ENCODE measurements at places on chromosomes 7 and 10. TPM values are rescaled to one million over a fixed set of nuclear protein-coding genes. Genes with fewer than 3 reads are reported as not detected.

GRCh38 chr7:117044664-117045063 is 91.4 kb downstream of the ST7 start:
- DNase-seq: no peak

- no peak for DNase-seq
These were observed 125.1 kb downstream of the TFPI2 start for GRCh38 chr7:93765475-93765874.

DNA sequence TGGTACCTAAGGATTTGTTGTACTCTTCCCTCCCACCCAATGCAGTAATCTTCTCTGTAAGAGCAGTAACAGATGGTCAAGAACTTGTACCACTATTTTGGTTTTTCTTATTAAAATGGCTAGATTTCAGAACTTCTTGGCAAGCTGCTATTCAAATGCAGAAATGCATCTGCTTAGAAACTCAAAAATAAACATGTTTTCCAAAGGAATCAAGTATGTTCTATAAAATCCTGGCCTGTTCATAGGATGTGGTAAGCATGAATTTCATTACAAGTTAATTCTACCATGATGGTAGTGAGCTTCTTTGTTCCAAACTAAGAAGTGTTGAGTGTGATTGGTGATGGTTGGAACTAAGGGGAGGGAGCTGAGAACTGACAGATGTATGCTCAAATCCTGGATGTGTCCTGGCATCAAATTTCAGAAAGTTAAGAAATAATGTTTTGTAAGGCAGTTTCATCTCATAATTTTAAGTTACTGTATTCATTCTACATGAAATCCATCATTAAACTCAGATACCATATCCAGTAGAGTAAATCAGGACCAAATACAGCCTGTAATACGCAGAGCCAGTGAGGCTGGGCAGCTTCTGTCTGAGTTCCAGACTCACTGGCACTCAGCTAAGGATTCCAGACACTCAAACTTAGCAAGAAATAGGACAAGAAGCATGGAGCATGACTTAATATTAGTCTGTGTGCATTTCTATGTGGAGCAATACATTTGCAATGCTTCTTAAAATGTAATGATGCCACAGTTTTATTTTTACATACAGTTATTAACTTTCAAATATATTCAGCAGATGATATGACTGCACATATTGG is 119.6 kb downstream of the TES start:
- DNase-seq: no peak

- no peak for DNase-seq
These were observed 113.6 kb upstream of the AMPH start for GRCh38 chr7:38744746-38745145.

- DNase-seq: no peak
These were observed 219.0 kb upstream of the NRG3 start for GRCh38 chr10:81655986-81656385.

- DNase-seq: no peak
These were observed 133.7 kb downstream of the PTPRZ1 start for GRCh38 chr7:122006687-122007086.

- no peak for DNase-seq
These were observed 357.8 kb upstream of the C7orf33 start for GRCh38 chr7:148232784-148233183.

DNA sequence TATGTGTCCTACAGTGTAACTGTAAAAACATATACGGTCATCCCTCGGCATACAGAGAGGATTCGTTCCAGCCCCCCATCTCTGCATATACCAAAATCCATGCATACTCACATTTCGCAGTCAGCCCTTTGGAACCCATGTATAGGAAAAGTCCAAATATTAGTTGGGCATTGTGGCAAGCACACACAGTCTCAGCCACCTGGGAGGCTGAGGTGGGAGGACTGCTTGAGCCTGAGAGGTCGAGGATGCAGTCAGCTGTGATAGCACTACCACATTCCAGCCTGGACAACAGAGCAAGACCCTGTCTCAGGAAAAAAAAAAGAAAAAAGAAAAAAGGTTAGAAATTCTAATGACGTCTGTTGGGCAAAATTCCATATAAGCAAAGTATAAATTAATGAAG is 29.1 kb downstream of the MDH2 start:
- DNase-seq: no peak

DNA sequence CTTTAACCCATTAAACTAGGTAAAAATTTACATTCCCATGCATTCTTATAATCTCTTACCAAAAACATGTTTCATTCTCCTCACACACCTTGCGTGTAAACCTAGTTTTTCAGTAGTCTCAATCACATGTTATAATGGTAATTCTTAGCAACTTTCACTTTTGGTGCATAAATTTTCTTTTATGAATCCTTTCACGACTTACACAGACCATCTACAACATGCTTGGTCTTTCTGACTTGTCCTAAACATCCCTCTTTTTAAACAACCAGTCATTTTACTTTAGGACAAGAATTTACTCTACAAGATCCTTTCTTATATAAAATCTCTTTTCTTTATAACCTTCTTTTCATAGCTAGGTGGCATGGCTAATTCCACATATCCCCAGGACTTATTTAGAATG is 25.8 kb downstream of the FBXL13 start:
- DNase-seq: no peak

DNA sequence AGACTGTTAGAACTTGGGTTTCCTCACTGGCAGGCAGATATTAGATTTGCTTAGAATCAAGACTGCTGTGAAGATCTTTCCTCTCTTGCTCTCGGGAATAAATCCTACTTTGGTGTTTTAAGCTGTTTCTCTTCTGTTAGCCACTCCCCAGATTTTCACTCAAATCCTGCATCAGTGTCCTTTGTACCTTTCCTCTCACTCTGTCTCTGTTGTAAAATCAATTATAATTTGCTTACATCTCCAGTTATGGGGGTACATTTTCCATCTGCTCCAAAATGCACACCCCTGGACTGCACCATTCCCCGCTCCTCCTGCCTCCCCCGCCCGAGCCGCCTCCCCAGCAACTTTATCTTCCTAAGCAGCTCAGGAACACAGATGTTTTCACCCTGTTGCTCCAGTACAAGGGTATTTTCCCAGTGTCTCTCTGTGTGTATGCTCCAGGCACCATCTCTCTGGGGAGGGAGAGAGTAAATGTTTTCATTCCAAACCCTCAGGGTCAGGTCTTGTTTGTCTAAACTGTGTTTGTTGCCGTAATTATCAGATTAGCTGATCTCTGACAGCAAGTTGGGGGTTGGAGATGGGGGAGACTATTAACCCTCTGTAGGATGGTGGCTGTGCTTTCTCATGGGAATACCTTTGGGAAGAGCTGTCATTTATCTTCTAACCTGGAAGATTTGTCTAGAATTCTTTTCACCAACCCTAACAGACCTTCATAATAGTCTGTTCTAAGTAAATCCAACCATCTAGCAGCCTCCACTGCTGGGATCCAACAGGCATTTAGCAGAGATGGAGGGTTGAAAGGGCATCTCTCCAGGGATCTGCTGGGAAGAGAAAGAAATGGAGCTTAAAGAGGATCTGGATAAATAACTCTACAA is 20.4 kb upstream of the GOT1 start:
- no peak for DNase-seq

GRCh38 chr7:21059069-21059468 is 272.4 kb upstream of the SP8 start:
- no peak for DNase-seq

DNA sequence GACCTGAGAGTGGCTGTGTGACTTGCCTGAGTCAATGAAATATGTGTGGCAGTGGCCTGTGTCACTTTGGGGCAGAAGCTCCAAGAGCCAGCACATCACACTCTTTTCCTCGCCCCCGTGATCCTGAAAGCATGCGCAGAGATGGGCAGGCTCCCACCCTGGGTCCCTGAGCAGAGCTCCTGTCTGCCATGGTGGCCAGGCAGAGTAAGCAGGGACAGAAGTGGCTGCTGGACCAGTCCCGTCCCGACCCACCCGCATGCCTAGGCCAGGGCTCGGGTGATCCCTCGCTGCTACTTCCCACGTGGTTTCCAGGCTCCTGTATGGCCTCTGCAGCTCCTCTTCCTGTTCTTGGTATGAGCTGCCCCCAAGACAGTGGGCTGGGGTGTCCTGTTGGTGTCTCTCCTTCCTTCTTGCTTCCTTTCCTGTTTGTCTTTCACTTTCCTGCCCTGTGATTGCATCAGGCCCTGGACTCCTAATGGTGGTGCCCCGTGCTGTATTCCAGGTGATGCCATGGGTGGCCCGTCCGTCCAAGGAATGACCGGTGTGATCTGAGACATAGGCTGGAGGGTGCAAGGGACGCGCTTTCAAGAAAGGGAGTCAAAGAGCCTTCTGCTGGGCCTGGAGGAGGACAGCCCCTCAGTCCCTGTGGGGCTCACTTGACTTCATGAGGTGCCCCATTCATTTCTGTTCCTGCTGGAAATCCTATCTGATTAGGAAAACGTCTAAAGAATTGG is 71.4 kb upstream of the SHH start:
- DNase-seq: no peak

DNA sequence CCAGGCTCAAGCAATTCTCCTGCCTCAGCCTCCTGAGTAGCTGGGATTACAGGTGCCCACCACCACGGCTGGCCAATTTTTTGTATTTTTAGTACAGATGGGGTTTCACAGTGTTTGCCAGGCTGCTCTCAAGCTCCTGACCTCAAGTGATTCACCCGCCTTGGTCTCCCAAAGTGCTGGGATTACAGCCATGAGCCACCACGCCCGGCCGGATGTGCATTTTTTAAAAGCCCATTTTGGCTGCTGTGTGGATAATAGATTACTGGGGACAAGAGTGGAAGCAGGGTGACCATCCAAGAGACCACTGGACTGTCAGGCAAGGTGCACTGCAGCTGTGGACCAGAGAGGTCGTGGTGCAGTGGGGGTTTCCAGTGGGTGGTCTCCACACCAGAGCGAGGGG is 21.4 kb downstream of the HKDC1 start:
- no peak for DNase-seq

DNA sequence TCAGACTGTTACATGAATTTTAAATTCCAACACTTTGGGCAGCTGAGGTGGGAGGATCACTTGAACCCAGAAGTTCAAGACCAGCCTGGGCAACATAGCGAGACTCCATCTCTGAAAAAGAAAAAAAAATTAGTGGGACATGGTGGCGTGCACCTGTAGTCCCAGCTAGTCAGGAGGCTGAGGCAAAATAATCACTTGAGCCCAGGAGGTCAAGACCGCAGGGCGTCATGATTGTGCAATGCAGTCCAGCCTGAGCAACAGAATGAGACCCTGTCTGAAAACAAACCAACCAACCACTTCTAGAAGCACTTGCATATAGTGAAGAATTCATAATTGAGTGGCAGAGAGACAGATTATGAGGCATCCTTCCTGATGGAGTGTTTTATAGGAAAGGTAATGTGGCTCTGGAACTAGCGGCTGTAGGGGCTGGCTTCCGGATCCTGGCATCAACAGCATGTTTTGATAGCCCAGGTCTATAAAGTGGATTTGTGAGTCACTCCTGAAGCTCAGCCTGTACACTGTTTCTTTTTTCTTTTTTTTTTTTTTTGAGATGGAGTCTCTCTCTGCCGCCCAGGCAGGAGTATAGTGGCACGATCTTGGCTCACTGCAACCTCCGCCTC is 40.3 kb upstream of the RSBN1L start:
- DNase-seq: no peak

- DNase-seq: no peak
These were observed 154.0 kb upstream of the MKI67 start for GRCh38 chr10:128280271-128280670.

GRCh38 chr7:155947051-155947450 is 134.8 kb upstream of the SHH start:
- DNase-seq: no peak

DNA sequence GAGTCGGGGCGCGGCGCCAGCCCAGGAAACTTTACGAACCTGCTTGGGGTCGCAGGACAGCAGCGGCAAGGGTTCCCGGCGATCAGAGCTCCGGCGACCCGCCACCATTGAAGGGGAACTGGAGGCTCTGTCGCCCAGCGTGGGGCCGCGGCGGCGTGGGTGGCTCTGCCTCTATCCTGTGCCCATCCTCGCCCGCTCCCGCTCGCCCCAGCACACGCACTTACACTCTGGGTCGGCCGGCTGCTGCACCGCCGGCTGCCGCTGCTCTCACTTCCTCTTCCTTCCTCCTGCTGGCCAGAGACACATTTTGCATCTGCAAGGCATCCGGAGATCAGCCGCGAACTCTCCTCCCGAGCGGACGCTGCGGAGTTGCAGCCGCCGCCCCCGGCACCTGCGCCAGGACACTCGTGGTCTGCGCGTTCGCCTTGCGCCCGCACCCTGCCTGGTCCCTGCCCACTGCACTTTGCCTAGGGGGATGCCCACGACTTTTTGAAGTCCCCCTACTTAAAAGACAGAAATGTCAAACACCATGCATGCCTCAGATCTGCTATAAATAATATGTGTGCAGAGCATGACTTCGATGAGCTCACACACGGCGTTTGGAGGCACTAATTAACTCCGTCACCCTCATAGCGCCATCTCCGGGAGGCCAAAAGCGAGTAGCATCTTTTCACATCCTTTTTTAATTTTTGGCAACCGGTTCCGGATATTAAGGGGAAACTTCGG is at the start of gene ELMO1:
Gene ELMO1, minus strand, starts transcription at position 229 of the 726 bp plus-strand sequence. CDS start 106,174 bp downstream, outside the sequence.
- DNase-seq: peak; percentile 23

GRCh38 chr7:48708635-48709034 is 215.7 kb upstream of the CDC14C start:
- DNase-seq: no peak

DNA sequence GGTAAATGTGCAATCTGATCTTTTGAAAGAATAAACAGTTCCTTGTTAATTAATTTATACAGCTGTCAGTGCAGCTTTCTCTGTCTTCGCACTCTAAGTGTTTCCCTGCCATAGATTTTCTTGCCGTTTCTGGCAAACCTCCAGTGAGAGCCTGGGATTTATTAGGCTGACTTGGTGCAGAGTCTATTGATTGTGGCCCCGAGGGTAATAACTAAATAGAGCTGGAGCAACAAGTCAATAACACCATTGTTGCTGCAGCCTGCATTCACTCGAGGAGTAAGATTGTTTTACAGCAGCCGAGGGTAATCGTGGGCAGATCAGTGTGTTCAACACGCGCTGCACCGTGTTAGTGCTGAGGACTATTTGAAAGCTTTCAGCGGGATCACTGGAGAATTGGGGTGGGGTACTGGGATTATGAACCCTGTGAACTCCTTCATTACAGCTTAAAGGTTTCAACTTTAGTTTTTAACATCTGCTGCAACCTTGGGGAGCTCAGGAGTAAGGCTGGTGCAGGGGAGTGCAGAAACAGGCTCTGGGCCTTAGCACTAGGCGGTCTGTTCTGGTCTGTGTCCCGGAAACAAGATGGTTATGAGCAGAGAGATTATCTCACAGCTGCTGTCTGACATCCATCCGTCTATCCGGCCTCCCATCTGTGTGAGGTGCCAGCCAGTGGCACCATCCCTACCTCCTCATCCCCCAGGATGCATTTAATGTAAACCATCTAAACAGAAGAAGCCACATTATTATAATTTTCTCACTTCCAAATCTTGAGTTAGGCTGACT is 174.0 kb upstream of the TCF7L2 start:
- no peak for DNase-seq

Gene ZNF680
- 35.4 TPM for total RNA-seq

Gene TAS2R3
- total RNA-seq: not detected

Gene NOD1
- 16.2 TPM for total RNA-seq

Gene MMRN2
- total RNA-seq: 49.4 TPM

Gene TRIM50
- not detected for total RNA-seq

Gene HOXA9
- not detected for total RNA-seq

Gene GDF10
- 2.4 TPM for total RNA-seq

Gene CYP17A1
- total RNA-seq: 0.41 TPM

Gene H2BK1
- total RNA-seq: not detected

Gene PKD2L1
- total RNA-seq: not detected

Gene IL2RA
- total RNA-seq: 21.0 TPM

Gene DUSP5
- 12.7 TPM for total RNA-seq

Measured in thoracic aorta (tissue), 2 donors.